ENCODE measurements at places on chromosomes 13 and 19. TPM values are rescaled to one million over a fixed set of nuclear protein-coding genes. Genes with fewer than 3 reads are reported as not detected.

The ZNF492 gene
- total RNA-seq: 1.4 TPM

The TIMM29 gene
- 13.9 TPM for total RNA-seq

The CYP2F1 gene
- total RNA-seq: not detected

GRCh38 chr13:90396266-90396665, 951.2 kb upstream of the MIR17HG start:
- DNase-seq: no peak

Data from IMR-90 (cell line).